ENCODE measurements at places on chromosomes 12 and 14. TPM values are rescaled to one million over a fixed set of nuclear protein-coding genes. Genes with fewer than 3 reads are reported as not detected.

PDZRN4 gene
- 0.75 TPM for total RNA-seq

DNA sequence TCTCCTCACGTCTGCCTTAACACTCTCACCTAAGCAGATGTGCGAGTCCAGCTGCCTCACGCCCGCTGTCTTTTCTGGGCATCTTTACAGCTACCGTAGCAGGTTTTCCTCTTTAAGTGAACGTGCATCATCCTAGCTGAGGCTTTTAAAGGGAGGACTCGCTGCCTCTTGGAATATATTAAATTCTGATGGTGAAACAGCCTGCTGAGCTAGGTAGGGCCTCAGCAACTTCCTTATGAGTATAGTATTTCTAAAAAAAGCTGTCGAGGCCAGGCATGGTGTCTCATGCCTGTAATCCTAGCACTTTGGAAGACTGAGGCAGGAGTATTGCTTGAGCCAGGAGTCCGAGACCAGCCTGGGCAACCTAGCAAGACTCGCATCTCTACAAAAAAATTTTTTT is 32.2 kb downstream of the TESC start:
- H3K36me3 ChIP-seq = no peaks in the 10 kb centered on the region
- H3K27ac ChIP-seq = no peak overlapping the region
- H3K4me1 ChIP-seq = peaks cover 4% of the 10 kb centered on the region
- no peaks in the 10 kb centered on the region for H3K27me3 ChIP-seq
- no peak for DNase-seq
- H3K4me3 ChIP-seq = no peak overlapping the region

DNA sequence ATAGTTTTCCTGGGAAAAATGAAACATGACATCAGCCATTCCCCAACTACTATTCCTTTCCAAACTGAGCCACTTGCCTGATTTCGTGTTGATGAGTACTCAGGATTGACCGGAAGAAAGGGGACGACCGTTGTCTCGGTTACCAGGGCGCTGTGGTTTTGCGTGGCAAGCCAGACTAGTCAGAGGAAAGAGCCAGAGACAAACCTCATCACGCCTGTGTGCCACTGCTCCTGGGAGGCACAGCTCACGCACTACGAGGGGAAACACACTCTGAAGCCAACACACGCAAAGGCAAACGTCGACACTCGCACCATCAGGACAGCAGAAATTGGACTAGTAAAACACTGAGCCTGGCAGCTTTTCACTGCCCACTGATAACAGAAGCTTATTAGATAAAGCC is 35.0 kb downstream of the GIT2 start:
- peaks cover 89% of the 10 kb centered on the region for H3K36me3 ChIP-seq
- no peaks in the 10 kb centered on the region for H3K27me3 ChIP-seq
- DNase-seq = no peak
- no peak overlapping the region for H3K4me3 ChIP-seq
- no peak overlapping the region for H3K27ac ChIP-seq

GRCh38 chr14:67586369-67586768 is 13.7 kb downstream of the PIGH start:
- H3K4me3 ChIP-seq = no peak overlapping the region
- no peak for DNase-seq
- peaks cover 37% of the 10 kb centered on the region for H3K36me3 ChIP-seq
- no peak overlapping the region for H3K27ac ChIP-seq

DNA sequence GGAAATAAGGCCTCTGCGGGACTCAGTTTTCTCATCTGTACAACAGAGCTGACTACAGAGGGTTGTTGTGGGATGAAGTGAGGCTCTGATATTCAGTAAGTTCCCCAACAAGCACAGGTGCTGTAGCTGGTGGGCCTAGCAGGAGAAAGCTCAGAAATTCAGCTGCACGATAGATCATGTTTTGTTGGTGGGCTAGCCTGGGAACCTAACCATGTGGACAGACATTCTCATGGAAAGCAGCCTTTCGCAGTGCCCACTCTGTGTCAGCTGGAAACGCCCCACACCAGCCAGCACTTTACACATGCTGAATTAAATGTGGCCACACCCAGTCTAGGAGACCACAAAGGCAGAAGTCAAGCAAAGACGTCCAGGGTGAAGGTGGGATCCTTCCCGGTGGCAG is 16.1 kb downstream of the PITPNM2 start:
- no peaks in the 10 kb centered on the region for H3K36me3 ChIP-seq
- H3K4me3 ChIP-seq = no peak overlapping the region
- H3K27ac ChIP-seq = no peak overlapping the region
- H3K4me1 ChIP-seq = peaks cover 14% of the 10 kb centered on the region

ITFG2 gene
- 42.3 TPM for total RNA-seq

- H3K27me3 ChIP-seq = no peaks in the 10 kb centered on the region
- H3K36me3 ChIP-seq = no peaks in the 10 kb centered on the region
- H3K27ac ChIP-seq = no peak overlapping the region
- H3K4me3 ChIP-seq = no peak overlapping the region
- DNase-seq = no peak
- H3K4me1 ChIP-seq = no peaks in the 10 kb centered on the region
Measured at GRCh38 chr12:75271576-75271975, 58.5 kb downstream of the CAPS2 start.

DNA sequence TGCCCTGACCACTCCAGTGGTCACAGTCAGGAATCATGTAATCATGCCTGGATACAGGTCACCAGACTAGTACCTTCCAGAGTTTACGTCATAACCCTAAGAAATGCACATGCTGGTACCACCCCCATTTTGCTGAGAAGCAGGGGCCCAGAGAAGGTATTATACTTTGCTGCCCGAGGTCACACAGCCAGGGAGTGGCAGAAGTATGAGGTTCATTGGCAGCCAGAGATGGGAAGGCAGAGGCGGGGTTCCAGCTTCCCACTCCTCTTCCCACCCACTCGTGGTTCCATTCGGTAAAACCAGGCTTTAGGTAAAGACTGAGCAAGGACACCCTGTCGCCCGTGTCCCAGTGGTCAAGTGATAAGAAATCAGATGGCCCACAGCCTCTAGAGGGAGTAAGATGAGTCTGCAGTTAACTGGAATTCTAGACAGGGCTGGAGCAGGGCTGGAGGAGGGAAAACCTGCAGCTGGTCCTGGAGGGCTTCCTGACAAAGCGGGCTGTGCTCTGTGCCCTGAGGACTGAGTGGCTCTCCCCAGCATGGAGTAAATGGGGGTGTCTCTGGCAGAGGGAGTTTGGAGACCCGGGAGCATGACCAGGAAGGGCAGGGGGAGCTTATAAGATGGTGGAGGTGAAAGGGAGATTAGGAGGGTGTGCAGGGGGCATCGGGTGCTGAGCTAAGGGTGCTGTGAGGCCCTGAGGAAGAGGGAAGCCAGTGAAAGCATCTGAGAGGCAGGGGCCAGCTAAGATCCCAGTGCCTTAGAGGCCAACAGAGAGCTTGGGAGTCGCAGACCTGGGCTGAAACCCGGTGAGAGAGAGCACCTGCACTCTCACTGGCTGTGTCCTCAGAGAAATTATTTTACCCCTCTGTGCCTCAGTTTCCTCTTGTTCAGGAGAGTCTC is 5.7 kb downstream of the FAM222A start:
- no peak for DNase-seq
- H3K27me3 ChIP-seq = peaks cover 25% of the 10 kb centered on the region
- no peak overlapping the region for H3K27ac ChIP-seq
- H3K4me3 ChIP-seq = no peak overlapping the region
- H3K36me3 ChIP-seq = no peaks in the 10 kb centered on the region

- H3K27me3 ChIP-seq = peaks cover 7% of the 10 kb centered on the region
- H3K4me3 ChIP-seq = no peak overlapping the region
- no peaks in the 10 kb centered on the region for H3K36me3 ChIP-seq
- no peak overlapping the region for H3K27ac ChIP-seq
- DNase-seq = no peak
Measured at GRCh38 chr14:69581316-69581935, 6.8 kb upstream of the CCDC177 start.

DNA sequence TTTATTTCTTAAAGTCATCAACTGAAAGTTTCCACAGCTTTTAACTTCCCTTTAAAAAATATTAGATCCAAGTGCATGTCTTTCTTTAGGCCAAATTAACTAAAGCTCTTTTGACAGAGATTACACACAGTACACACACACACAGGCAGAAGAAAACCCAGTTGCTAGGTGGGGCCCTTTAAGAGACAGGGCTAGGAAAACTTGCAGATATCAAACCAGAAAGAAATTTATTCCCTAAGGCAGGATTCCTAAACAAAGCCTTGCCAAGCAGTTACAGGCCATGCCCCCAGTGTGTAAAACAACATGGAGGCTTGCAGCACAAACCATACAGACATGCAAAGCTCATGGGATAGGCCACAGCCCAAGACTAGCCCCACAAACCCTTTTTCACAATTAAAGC is 123.4 kb downstream of the FSCB start:
- DNase-seq = no peak
- no peaks in the 10 kb centered on the region for H3K4me1 ChIP-seq
- no peaks in the 10 kb centered on the region for H3K27me3 ChIP-seq
- H3K4me3 ChIP-seq = no peak overlapping the region
- no peaks in the 10 kb centered on the region for H3K36me3 ChIP-seq

SPIC gene
- not detected for total RNA-seq

STXBP6 gene
- 27.4 TPM for total RNA-seq

Measured in upper lobe of right lung (tissue), 1 donor.